Mesendoderm (in vitro differentiated cells): ENCODE measurements at places on chromosomes 6 and 20.

GRCh38 chr6:51648236-51648635 is 439.2 kb downstream of the PKHD1 start:
- DNase-seq = no peak

DNA sequence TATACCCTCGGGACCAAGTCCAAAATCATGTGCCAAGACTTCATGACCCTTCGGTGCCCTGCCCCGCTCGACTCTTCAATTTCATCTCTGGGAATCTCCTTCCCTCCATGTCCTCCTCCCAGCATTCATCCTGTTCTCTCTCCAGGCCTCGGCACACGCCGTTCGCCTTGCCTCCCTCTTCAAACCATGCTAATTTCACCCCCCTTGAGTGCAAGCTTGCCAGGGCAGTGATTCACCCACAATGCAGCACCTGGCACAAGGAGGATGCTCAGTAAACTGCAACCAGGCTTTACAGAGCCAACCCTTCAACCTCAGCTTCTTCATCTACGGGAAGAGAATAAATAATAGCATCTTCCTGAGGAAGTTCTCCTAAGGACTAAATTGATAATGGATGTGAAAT is 4.1 kb downstream of the KCNS1 start:
- DNase-seq = no peak

DNA sequence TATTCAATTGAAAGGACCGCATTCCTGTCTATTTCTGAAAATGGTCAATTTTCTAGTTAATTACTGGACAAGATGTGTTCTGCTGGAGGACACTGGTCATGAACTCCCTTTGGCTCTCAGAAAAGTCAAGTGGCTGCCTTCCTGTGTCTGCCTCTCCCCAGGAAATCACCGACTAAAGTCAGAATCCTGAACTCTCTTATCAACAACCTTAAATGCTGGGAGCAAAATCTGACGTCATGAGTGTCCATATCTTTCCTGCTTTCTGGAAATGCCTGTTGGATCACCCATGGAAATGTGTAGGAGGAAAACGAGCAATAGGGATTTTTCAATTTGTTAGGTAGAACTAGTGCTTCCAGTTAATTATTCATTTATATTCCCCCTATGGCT is 53.5 kb upstream of the PLCB1 start:
- no peak for DNase-seq

- DNase-seq = no peak
Measured at GRCh38 chr20:62209850-62210495, 10.1 kb downstream of the HRH3 start.

GRCh38 chr20:58783511-58784011 is 67.1 kb downstream of the GNAS-AS1 start:
- no peak for DNase-seq

GRCh38 chr6:136411025-136411325 is 121.3 kb upstream of the BCLAF1 start:
- no peak for DNase-seq

DNA sequence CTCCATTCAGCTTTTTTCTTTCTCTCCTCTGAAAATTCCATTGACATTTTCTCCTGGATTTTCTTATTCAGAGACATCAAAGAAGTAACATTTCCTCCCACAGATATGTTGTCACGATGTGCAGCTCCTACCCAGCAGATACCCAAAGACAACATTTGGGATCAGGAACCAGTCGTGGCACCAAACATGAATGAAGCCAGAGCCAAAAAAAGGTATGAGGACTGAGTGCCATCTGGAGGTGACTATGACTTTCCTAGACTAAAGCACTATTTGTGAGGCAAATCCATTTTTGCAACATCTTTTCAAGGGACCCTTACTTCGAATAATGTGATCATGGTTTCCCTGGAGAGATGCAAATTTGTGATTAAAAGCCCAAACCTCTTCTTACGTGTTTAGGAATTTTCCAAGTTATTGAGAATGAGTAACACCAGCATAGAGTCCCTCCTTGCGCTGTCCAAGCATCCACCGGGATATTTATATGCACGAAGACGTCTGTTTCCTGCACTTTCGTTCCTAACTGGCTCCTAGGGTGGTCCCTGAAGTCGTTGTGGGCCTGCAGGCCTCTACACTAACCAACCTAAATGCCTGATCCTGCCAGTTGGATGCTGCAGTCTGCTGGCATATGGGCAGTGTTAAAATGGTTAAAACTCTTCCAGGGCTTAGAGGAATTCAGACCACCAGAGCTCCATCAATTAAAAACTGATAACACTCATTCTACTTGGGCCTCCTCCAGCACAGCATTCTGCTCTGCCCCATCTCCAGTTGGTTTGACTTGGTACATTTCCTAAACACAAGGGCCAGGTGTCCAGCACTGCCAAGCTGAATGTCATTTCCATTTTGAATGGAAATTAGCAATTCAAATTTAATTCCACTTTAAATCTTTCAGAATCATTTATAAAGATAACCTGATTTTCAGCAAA is 256.6 kb downstream of the C6orf118 start:
- no peak for DNase-seq

DNA sequence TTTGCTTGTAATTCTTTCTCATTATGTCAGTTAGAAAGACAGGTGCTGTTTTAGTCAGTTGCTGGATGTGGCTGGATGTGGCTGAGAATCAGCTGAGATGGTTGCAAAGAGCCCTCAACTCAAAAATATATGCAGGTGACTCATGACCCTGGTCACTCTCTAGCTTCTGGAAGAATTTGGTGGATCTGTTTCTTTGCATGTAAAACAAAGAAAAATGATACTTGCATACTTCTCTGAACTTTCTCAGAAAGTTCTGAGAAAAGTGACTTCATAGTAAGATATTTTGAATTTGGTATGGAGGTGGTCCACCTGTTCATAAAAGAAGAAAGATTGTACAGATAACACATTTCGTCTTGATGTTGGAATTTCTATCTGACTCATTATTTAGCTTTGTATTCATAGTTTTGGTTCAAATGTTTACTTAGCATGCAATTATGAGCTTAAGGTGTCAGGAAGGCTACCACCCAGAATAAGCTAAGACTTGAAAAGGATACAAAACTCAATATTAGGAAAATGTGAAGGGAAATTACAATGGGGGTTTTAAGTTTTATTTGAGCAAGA is 163.2 kb upstream of the OLIG3 start:
- DNase-seq = no peak

GRCh38 chr20:19375801-19376200 is 163.4 kb downstream of the SLC24A3 start:
- no peak for DNase-seq

- DNase-seq = no peak
Measured at GRCh38 chr6:38261626-38262025, 378.1 kb downstream of the BTBD9 start.

GRCh38 chr6:144690133-144690532 is 405.0 kb downstream of the UTRN start:
- DNase-seq = no peak

GRCh38 chr6:27687154-27688013 is 214.5 kb upstream of the ZNF184 start:
- peak; percentile 97 for DNase-seq

DNA sequence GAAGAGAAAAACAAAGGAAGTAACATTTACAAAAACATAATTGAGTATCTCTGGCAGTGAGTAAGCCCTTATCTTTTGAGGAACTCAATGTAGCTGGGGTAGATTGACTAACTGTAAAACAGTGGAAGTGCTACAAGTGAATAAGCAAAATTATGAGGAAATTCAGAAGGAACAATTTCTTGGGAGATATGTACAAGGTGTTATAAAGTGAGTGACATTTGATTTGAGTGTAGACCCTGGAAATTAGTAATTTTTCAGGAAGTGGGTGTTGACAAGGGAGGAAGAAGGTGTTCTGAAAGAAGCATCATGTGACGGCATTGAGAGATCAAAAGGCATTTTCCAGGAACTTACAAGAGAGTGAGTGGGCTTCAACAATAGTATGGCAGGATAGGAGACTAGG is 22.2 kb downstream of the XRN2 start:
- DNase-seq = no peak

DNA sequence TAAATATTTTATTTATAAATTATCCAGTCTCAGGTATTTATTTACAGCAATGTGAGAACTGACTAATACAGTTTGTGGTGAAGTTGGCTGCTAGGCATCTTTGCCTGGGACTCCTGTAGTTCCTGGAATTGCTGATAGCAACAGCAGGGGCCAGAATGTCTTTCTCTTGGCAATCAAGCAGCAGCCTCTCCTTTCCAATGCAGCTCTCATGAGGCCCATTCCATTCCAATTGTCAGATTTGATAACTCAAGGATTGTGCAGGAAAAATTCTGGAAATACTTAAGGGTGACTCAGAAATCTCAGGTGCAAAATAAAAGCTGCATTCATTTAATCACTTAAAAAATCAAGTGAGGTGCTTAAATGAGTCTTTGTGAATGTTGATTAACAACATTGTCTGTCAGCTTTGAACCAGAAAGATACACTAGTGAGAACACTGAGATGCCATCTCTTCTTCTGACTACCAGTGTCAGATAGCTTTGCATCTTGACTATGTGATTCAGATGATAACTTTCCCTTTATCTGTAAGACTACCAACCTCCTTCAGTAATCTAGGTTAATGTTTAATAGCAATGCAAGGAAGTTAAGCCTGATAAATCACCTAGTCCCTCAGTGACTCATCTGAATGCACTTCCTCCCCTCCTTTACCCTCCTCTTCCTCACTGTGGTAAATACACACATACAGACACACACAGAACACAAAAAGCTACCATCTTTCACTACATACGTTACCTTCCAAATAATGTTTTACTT is 32.1 kb upstream of the COL21A1 start:
- DNase-seq = peak; percentile 69

DNA sequence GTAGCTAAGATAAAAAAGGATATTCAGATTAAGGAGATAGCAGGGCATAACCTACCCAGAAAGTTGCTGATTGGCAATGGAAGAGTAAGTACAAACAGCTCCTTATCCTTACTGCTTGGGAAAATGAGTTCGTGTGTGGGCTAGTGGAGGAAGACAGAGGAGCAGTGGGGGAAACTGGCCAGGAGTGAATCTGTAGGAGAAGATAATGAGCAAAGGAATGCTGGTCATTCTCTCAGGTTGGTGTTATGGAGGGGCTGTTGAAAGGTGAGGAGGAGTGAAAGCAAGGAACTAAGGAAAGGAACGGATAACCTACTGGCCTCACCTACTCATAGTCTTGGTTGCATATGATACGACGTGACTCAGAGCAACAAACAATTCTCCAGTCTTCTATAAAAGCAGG is 7.3 kb upstream of the GJB7 start:
- peak; percentile 71 for DNase-seq

DNA sequence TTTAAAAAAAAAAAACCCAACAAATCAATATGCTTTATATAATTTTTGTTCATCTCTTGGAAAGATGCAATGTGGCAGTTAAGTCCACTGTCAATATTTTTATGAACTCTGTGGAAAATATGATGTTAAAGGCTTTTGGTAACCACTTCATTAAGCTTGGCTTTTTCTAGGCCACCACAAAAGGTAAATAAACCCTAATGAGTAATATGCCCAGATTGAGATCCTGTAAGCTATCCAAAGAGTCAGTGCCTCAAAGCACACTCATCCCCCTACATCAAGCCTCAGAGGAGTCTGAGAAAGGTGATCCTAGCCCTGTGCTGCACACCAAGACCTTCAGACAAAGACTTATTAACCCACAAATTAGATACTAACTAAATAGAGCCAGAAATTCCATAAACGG is 121.1 kb downstream of the CDC5L start:
- DNase-seq = no peak

GRCh38 chr6:49744259-49744658 is at the start of gene CRISP3:
TSS of gene CRISP3 (minus strand) at chr6:49744388. CDS start at chr6:49744367, 21 bp downstream.
- DNase-seq = no peak

DNA sequence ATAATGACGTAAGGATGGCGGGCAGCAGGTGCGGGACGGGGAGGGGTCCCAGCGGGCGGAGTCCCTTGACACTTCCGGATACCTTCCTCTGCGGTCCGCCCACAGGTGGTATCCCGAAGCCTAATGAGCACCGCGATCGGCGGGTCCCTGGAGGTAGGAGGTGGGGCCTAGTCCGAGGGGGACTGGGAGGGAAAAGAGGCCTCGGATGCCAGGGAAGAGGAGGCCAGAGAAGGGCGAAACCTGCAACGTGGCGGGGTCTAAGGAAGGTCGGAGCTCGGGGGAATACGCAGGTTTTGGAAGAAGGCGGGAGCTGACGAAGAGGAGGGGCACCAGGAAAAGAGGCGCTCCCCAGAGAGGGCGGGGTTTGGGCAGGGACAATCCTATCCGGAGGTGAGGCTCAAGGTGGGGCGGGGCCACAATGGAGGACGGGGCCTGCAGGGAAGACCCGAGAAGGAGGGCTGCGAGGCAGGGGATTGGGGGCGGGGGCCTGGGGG is 3.7 kb downstream of the PRSS16 start:
- DNase-seq = peak; percentile 98
